RCC 7860 (cell line): ENCODE measurements at places on chromosomes 7 and 10.

- no peak for DNase-seq
Measured at GRCh38 chr7:80860554-80860953, 58.3 kb downstream of the SEMA3C start.

GRCh38 chr10:33234831-33235237, 99.6 kb downstream of the NRP1 start:
- no peak for DNase-seq

DNA sequence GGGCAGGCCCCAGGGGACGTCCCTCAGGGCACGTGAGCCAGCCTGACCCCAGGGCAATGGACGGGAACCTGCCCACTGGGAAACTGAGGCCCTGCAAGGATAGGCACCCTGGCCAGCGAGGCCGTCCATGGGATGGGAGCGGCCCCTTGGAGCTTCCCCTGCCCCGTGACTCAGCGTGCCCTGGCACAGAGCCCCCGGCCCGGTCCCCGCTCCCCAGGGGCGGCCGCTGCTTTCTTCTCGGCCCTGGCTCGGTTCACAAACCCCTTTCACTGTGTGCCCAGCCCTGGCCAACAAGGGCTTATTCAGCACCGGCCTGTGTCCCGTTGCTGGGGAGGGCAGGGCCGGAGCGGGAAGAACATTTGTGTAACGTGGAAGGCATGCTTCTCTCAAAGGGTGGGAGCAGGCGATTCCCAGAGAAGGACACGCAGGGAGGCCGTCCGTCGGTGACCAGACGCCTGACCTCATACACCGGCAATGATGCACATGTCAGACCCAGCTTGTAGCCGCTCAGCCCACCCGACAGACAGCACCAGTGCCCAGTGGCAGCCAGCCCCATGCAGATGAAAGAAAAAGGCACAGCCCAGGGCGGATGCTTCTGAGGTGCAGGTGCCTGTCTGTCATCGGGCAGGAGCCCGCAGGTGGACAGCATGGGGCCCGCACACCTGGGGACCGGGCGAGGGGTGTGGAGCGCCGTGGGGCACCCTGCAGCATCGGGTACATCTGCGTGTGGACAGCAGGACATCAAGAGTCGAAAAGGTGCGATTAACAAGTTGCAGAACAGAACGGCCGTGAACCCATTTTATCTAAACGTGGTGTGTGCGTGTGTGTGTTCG, 94.5 kb downstream of the PDGFA start:
- no peak for DNase-seq

- no peak for DNase-seq
Measured at GRCh38 chr7:11474902-11475585, 357.0 kb downstream of the THSD7A start.
